ENCODE measurements at places on chromosomes 7 and 10.

DNA sequence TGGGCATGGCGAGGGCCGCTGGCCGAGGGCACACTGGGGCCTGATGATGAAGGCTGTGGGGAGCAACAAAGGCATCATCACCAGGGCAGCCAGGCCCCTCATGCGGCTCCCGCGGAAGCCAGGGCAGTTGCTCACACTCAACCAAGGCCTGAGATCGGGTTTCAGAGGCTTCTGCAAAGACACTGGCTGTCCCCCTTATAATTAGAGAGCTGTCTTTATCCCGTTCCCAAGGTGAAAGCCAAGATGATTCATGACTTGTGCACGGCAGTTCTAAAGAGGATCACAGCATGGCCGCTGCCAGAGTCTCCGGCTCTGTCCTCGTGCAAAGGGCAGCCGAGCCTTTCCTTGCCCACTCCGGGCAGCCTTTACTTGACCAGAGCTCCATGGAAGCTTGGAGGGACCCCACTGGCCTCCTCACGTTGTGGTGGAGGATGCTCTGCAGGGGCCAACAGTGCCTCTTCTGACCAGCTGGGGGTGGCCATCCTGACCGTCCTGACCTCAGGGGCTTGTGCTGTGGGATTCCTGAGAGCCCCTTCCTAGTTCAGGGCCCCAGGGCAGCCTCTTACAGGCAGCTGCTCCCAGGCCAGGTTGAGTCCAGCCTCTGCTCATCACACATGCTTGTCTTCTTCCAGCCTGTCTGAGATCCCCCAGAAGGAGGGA lies 82.3 kb downstream of the PRKAG2 start:
- peak; percentile 83 for DNase-seq

DNA sequence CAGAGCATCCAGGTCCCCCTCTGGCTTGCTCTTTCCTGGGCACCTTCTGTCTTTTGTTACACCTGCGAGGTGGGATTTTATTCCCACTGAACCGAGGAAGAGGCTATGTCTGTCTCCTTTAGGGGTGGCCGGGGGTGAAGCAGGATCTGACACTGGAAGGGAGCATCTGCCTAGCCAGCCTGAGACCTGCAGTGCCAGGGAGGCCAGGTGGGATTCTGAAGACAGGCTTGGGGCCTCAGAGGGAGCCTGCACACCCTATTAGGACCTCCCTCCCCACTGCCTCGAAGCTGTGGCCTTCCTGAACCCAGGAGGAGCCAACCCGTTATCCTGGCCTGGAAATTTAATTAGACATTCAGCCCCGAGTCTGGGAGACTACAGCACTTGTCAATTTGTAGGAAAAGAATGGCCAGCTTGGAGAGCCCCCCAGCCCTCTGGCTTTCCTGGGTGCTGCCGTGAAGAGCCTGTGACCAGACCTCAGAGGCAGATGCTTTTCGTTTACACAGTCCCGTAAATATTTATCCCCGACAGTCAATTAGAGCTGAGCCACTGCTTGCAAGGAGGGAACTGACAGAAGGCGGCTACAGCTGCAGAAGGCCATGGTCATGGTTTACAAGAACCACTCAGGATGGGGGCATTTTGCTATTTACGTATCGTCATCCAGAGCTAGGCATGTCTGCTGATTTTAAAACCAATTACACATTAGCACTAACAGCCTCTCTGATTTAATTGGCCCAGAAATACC lies 19.7 kb downstream of the CHAT start:
- peak; percentile 16 for DNase-seq

DNA sequence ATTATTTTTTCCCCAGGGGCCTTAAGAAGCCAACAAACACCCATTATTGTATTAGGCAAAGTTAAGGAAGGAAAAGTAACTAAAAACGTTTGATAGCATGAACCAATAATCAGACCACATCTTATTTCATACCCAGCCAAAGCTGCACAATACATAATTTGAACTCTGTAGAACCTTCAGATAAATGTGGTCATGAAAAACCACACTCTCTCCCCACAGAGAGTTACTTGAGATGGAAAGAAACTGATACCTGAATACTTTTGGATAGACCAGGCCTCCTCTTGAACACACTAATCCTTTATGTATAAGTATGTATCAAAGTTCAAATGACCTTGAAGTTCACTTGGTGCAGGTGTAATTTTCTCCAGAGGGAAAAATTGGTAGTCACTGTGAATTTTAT lies 146.6 kb upstream of the FAM13C start:
- DNase-seq = no peak

DNA sequence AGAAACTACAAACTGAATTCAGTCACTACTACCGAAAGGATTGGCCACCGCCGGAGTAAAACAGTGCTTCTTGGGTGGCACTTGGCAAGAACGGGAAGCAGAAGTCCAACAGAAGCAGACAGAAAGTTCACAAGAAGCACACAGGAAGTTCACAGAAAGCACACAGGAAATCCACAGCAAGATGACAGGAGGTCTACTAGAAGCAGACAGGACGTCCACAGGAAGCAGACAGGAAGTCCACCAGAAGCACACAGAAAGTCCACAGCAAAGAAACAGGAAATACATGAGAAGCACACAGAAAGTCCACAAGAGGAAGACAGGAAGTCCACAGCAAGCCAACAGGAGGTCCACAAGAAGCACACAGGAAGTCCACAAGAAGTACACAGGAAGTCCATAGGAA lies 399.2 kb upstream of the AUTS2 start:
- no peak for DNase-seq
